ENCODE measurements at places on chromosomes 3 and 15. TPM values are rescaled to one million over a fixed set of nuclear protein-coding genes. Genes with fewer than 3 reads are reported as not detected.

ATP11B gene
- 93.3 TPM for total RNA-seq

- no peak for DNase-seq
These were observed 7.8 kb downstream of the UROC1 start for GRCh38 chr3:126509597-126510307.

SH2D7 gene
- not detected for total RNA-seq

DNA sequence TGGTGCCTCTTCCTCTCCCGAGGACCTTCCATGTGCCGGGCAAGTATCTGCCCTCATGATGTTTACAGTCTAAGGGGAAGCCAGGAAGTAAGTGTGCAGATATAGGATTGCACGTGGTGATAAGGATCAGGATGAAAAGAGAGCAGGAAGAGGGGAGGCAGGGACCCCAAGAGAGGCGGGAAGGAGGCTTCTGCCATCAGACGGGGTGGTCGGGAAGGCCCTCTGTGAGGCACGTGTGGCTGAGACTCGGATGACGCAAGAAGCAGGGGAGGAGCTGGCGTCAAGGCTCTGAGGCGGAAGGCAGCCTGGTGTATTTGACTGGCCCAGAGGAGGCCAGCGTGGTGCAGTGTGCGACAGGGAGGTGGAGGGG lies 762 bp upstream of the IQSEC1 start:
- no peak for DNase-seq

DNA sequence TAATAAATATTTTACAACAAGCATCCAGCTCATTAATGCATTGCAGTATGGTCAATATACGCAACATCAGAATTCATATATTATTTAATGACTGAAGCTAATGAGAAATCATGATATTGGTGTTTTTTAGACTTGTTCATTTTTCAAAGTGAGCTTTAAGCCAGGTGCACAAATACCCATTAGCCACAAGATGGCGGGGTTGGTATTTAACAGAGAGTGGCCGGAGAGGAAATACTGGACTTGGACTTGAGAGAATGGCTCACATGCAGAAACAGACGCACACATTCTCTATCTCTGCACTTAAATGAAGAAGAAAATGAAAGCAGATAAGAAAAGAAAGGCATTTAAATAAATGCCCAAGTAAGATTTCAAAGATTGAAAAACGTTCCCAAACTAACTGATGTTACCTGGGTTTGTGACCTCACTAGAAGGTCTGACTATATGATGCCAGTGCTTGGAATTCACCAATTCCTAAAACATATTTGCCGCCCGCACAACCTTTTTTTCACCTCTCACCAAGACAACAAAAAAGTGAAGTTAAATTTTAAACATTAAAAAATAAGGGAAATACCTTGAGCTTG lies 21.2 kb upstream of the CRBN start:
- DNase-seq = no peak

DNA sequence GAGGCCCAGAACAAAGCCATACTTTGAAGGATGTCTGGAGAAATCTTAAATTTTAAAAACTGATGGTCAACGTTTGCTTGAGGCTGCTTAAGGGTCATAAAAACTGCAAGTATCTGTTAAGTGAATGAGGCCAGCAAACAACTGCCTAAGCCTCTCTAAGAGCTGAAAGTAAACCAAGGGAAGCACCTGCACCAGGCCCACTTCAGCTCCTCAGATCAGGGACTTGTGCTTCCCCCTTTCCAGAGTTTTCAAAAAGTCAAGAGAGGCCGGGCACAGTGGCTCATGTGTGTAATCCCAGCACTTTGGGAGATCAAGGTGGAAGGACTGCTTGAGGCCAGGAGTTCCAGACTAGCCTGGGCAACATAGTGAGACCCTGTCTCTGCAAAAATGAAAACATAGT lies 9.1 kb downstream of the FBXL22 start:
- DNase-seq = no peak

CORO2B gene
- 1.0 TPM for total RNA-seq

DNA sequence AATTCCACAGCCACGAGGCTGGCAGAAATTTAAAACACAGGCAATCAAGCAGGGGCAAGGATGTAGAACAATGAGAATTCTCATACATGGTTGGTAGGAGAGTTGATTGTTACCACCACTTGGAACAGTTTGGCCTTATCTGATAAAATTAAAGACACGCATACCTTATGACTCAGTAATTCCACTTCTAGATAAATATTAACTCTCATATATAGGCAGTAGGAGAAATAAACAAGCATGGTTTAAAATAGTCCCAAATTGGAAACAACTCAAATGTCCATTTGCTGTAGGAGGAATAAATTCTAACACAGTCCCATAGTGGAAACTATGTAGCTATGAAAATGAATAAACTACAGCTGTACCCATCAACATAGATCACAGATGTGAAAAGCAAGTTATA lies 42.3 kb upstream of the USP3 start:
- no peak for DNase-seq

DNA sequence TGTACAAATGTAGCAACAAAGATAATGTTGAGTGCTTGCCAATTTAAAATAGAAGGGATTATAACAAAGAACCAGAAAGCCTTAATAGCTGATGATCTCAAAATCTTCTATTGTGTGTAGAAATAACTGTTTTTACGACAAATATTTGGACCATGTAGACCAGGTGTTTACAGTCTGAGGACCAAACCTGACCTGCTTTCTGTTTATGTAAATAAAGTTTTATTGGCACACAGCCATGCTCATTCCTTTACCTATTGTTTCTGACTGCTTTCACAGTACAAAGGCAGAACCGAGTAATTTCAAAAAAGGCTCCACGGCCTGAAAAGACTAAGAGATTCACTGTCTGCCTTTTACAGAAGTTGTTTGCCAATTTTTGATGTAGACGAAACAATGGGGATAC lies 91.8 kb downstream of the GOLIM4 start:
- no peak for DNase-seq

DNA sequence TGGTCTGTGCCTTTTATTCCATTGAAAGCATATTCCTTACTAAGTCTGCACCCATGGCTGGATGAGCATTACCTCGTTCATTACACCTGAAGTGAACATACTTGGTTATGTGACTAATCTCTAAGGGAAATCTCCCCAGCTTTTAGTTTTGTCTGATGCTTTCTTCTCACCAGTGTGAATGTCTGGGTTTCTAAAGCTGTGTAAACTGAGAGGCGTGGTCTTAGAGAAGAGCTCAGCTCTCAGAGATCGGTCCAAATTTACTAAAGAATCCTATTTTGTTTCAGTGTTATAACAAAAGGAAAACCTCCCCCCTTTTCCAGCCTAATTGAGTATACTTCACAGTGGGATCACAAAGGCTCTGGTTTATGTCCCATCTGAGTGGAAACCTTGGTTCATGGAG lies 352.3 kb downstream of the PTPRG start:
- no peak for DNase-seq

- no peak for DNase-seq
These were observed 3.4 kb downstream of the SKIL start for GRCh38 chr3:170360916-170361315.

DNA sequence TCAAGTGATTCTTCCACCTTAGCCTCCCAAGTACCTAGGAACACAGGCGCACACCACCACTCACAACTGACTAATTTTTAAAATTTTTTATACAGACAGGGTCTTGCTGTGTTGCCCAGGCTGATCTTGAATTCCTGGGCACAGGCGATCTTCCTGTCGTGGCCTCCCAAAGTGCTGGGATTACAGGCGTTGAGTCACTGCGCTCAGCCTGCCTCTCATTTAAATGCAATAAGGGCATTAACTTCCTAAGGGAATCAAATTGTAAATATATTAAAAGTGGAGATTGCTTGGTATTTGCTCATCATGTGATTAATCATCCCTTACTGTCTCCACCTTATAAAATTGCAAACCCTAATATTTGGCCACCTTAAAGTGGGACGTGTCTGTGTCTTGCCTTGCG lies 65.2 kb downstream of the PGPEP1L start:
- DNase-seq = no peak

DNA sequence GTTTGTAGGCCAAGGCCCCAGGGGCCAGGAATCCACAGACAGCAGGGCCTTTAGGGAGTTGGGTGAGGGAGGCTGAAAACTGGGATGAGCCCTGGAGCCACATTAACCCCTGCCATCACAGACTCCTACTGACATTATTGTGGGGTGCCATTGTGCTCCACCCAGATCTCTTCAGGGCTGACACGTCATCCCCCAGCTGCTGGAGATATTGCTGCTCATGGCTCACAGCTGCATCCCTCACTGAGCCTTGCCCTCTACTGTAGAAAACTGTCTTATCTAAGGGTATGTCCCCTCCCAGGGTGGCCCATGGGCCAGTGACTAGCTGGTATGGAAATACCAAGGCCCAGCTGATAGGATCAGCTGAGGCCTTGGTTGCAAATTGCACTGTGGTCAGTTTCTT lies 87.3 kb upstream of the PRR23C start:
- no peak for DNase-seq

DNA sequence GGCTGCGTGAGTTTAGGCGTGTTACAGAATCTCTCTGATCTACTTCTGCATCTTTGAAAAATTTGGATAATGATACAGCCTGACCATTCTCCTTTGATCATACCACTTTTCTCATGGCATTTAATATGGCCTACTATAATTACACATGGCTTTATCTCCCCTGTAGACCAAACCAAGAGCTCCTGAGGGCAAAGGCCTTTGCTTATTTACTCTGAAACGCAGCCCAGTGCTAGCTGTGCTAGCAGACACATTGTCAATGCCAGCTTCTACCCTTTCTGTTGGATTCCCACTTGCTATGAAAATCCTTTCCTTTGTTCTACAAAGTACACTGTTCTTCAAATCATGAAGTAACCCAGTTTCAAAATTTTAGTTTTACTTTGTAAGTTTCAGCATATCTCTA lies 16.5 kb upstream of the VGLL4 start:
- no peak for DNase-seq

- no peak for DNase-seq
These were observed 38.5 kb downstream of the MYO5C start for GRCh38 chr15:52256930-52257733.

DNA sequence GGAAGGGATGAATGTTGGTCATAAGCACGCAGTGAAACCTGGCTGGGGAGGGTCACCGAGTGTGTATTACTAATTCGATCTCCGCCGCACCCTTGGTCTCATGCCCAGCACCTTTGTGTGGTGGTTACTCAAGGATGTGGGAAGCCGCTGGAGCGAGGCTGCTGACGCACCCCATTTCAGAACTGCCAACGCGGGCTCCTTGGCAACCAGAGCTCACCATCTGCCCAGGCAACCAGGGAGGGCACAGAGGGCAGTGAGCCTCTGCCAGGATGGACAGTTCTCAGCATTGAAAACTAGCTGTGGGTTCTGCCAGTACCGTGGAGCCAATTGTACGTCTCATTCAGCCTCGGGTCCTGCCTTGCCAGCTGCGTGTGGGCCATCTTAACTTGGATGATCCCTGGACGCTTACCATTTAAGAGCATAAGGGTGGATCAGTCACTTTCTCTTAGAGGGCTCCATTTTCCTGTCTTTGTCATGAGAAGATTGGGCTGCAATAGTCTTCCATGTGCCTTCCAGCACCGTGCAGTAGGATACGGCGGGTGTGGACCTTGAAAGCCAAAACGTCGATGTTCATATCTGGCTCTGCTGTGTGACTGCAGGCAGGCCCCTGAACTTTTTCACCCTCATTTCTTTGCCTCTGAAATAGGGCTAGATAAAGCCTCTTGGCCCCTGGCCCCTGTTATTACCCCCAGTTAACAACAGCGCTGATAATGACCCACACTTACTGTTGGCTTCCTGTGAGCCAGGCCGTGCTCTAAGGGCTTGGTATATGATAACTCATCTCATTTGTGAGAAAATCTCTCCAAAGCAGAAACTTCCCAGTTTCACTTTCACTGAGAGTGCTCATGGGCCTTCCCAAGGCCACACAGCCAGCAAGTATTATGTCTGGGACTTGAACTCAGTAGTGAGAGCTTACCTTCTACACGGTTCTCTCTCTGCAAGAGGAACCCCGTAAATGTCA lies 238.8 kb downstream of the OPA1 start:
- no peak for DNase-seq

DNA sequence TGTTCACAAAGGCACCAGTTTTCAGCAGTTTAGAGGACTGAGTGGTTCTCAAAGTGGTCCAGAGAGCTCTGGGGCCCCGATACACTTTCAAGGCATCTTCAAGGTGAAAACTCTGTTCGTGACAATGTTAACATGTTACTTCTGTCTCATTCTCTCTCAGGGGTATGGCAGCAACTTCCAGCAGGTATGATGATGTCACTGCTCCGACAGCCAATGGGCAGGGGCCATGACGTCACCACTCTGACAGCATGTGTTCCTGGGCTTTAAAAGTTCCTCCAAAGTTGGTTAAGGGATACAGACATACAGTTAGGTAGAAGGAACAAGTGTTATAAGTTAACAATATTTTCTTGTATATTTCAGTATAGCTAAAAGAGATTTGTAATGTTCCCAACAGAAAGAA lies 87.9 kb downstream of the KLF15 start:
- no peak for DNase-seq

DNA sequence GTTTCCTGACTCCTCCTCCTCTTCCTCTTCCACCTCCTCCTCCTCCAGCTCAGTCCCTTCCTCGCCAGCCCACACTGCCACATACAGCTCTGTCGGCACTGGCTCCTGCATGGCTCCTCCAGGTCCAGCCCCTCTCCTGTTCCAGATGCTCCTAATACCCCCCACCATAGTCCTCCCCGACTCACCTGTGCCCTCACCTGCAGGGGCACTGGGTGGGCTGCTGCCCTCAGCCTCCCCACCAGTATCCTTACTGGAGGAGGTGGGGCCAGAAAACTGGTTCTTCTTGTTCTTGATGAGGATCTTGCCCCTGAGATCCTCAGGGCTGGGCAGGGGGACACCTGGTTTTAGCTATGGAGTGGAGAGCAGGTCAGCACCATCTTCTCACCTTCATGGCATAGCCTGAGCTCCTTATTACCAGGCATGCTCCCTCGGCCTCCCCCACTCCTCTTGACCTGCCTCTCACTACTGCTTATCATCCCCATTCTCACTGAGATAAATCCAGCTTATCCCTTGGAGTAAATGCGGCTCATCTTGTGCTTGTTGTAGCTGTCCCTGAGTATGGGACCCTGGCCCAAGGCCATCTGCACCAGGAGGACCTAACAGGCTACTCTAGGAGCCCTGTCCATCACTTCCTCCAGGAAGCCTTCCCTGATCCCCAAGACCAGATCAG lies 11.0 kb downstream of the PLCB2 start:
- DNase-seq = no peak

CCDC174 gene
- 30.2 TPM for total RNA-seq

DNA sequence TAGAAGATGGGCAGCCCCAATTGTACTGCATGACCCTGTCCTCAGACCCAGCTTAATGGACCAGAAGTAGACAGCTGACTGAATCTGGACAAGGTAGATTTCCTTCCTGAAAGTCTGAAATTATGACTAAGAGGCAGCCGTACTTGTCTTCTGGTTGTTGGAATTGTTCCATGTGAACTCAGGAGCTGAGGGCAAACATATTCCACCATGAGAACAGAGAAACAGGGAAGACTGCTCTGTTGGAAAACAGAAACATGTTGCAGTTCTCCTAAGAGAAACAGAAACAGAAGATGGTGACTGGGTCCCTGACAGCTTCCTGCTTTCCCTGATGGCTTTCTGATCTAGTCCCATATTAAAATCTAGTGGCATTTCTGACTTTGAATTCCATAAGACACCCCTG lies 24.1 kb downstream of the POPDC2 start:
- DNase-seq = no peak

TKT gene
- 154 TPM for total RNA-seq
